ENCODE measurements at places on chromosomes 2 and 18. TPM values are rescaled to one million over a fixed set of nuclear protein-coding genes. Genes with fewer than 3 reads are reported as not detected.

PELI1 gene
- total RNA-seq, result 23.2 TPM

CPO gene
- total RNA-seq, result not detected

SULT1C2 gene
- not detected for total RNA-seq

SOX11 gene
- not detected for total RNA-seq

FAM228A gene
- total RNA-seq, result not detected

DNA sequence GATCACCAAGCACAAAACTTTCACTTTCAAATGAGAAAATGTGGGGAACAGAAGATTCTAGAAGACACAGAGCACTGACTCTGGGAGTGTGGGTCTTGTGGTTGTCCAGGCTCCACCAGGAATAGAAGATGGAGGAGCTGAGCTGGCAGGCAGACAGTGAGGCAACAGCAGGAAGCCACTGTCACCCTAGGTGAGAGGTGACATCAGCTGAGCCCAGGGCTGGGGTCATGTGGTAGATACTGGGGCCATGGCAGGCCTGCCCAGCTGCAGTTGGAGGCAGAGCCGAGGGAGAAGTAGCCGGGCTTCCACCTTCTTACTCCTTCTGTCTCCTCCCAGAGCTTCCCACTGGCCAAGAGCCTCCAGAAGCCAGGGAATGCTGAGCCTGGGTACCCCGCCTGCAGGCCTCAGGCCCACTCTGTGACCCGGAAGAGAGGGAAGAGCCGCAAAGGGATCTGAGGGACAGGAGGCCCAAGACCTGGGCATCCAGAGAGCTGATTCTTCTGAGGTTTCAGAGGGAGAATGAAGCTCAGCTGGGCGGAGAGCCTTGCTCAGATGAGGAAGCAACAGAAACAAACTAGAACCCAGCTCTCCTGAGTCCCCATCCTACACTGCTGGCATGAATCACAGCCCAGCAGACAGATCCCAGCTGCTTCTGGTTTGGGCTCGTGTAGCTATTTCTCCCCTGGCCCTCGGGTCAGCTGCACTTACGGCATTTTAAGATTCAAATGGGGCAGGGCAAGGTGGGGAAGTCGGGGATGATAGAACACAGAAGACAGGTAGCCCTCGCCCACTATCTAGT is 39.8 kb upstream of the ASAP2 start:
- no peaks in the 10 kb centered on the region for H3K4me1 ChIP-seq
- no peak overlapping the region for H3K27ac ChIP-seq
- no peak for DNase-seq
- no peaks in the 10 kb centered on the region for H3K27me3 ChIP-seq
- no peaks in the 10 kb centered on the region for H3K36me3 ChIP-seq
- H3K4me3 ChIP-seq, result no peak overlapping the region

- no peaks in the 10 kb centered on the region for H3K27me3 ChIP-seq
- H3K27ac ChIP-seq, result no peak overlapping the region
- H3K36me3 ChIP-seq, result no peaks in the 10 kb centered on the region
- H3K4me1 ChIP-seq, result no peaks in the 10 kb centered on the region
- DNase-seq, result no peak
These were observed 84.8 kb downstream of the AQP4 start for GRCh38 chr18:26780520-26781325.

DNA sequence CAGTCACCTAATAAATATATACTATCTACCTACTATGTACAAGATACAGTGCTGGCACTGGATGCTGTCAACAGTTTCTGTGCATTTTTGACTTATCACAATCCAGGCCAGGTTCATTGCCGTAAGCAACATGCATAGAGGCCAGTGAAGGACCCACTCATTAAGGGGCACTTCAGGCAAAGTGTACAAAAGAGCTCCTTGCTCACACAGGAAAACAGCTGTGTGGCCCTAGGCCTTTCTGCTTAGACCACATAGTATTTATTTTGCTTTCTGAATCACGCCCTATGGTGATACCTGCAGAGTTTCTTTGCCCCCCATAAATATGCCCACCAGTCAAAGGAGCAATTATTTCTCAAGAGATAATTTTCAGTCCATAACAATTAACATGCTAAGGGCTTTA is 39.6 kb upstream of the STAT4 start:
- H3K36me3 ChIP-seq, result no peaks in the 10 kb centered on the region
- DNase-seq, result no peak
- no peak overlapping the region for H3K4me3 ChIP-seq
- no peaks in the 10 kb centered on the region for H3K27me3 ChIP-seq
- H3K27ac ChIP-seq, result no peak overlapping the region
- H3K4me1 ChIP-seq, result peaks cover 48% of the 10 kb centered on the region

GRCh38 chr2:144477281-144477956 is 42.5 kb downstream of the ZEB2 start:
- H3K4me1 ChIP-seq, result peaks cover 24% of the 10 kb centered on the region
- DNase-seq, result no peak
- H3K4me3 ChIP-seq, result no peak overlapping the region
- no peaks in the 10 kb centered on the region for H3K36me3 ChIP-seq
- no peaks in the 10 kb centered on the region for H3K27me3 ChIP-seq

DNA sequence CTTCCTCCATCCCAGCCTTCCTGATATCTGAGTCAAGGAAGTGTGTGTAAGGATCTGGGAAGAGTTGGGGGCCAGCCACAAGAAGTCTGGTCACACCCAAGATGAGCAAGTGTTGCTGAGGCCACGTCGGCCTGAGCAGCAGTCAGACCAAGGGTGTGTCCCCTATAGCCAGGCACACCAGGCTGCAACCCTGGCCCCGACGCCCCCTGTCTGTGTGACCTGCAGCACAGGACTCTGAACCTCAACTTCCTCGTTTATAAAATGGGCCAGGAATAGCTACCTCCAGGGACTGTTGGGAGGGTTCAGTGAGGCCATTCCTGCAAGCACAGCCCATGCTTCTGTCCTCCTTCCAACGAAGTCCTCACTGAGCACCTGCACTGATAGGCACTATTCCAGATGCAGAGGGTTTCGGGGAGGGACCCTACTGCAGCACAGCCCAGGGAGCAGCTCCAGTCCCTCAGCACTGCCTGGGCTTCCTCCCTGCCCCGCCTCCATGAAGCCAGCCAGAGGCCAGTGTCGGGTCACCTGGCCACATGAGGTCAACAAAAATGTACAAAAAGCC is 13.3 kb downstream of the LIMS2 start:
- no peaks in the 10 kb centered on the region for H3K36me3 ChIP-seq
- DNase-seq, result no peak
- H3K4me1 ChIP-seq, result no peaks in the 10 kb centered on the region
- no peak overlapping the region for H3K4me3 ChIP-seq

- H3K27ac ChIP-seq, result no peak overlapping the region
- H3K4me1 ChIP-seq, result peaks cover 21% of the 10 kb centered on the region
- H3K27me3 ChIP-seq, result no peaks in the 10 kb centered on the region
- no peaks in the 10 kb centered on the region for H3K36me3 ChIP-seq
These were observed 1.9 kb upstream of the SPOPL start for GRCh38 chr2:138499684-138500083.

GRCh38 chr2:72754628-72755320 is 71.1 kb downstream of the EXOC6B start:
- no peaks in the 10 kb centered on the region for H3K27me3 ChIP-seq
- no peak overlapping the region for H3K4me3 ChIP-seq
- no peaks in the 10 kb centered on the region for H3K4me1 ChIP-seq
- H3K27ac ChIP-seq, result no peak overlapping the region
- no peaks in the 10 kb centered on the region for H3K36me3 ChIP-seq

DNA sequence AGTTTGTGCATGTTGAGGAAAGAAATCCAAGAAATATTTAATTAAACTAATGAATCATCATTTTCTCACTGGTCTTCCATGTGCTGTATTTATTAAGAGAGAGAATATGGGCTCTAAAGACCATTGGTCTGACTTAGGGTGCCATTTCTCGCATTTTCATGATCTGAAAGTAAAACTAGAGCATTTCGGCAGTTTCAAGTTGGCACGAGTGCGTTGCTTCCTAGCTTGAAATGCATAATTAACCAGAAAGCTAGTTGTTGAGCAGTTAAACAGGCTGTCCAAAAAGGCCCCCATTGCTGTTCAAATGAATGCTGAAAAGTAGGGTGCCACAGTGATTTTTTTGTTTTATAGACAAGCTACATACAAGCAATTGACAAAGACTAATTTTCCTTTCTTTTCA is 47.4 kb downstream of the SLC8A1 start:
- no peak overlapping the region for H3K27ac ChIP-seq
- no peaks in the 10 kb centered on the region for H3K27me3 ChIP-seq
- H3K36me3 ChIP-seq, result no peaks in the 10 kb centered on the region
- no peak for DNase-seq
- H3K4me3 ChIP-seq, result no peak overlapping the region

GRCh38 chr2:28291811-28292440 is 100.7 kb upstream of the FOSL2 start:
- no peaks in the 10 kb centered on the region for H3K4me1 ChIP-seq
- no peak overlapping the region for H3K4me3 ChIP-seq
- H3K27ac ChIP-seq, result no peak overlapping the region
- H3K36me3 ChIP-seq, result peaks cover 4% of the 10 kb centered on the region
- no peak for DNase-seq

DNA sequence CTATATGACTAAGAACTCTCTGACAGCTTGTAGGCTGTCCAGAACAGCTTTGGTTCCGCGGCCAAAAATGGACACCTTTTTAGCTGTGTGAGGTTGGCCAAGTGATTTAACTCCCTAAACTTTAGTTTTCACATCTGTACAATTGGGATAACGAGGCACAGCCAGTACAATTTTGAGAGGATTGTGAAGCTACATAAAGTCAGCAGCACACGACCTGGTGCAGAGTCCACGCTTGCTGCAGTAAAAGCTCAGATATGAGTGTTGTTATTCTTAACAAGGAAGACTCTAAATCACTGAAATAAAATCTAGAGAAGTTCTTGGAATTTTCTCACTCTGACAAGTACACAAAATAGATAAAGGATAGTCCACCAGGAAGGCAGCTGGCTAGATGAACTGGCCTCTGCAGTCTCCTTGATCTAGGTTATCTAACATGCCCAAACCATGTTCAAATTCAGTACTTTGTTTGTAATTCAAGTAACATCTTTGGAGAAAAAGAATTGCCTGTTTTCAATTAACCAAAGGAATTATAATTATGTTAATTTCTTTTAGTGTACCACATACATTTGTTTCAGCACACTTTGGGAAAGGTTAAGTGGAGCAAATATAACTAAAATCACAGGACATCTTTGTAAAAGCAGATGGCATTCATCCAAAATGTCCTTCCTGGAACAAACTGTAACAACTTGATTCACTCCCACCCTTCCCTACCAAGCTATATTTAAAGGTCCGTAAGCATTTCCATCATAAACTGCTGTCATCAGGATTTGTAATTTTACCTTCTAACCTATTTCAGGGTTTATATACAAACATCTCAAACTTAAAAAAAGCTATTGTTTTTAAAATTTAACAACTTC is 201.7 kb upstream of the STK17B start:
- H3K27ac ChIP-seq, result no peak overlapping the region
- H3K4me1 ChIP-seq, result no peaks in the 10 kb centered on the region

DNA sequence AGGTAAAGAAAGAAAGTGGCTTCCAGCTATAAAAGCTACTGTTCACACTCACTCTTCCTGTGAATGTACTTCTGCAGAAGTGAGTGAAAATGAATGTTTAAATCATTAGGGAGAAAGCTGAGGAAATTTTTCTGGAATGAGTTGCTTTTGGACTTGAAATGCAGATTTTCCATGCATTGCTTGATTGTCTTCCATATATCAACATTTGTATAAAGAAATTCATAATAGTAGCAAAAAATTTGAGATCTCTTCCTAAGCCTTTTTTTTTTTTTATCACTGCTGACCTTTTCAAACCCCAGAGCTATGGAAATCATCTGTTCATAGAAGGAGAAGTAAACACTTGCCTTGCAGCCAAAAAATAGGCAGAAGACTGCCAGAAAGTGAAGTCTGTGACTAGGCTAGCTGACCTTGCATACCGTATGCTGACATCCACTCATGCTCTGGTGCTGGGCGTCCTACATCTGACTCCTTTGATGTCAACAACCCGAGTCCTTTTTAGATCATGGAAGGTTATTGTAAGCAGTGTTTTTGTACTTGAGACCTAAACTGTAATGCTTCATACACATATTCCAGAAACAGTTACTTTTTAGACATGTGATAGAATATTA is 154.5 kb upstream of the RASGRP3 start:
- H3K4me1 ChIP-seq, result no peaks in the 10 kb centered on the region
- no peak for DNase-seq
- H3K27me3 ChIP-seq, result no peaks in the 10 kb centered on the region

GRCh38 chr2:73020657-73021370 is 50.7 kb downstream of the SFXN5 start:
- no peaks in the 10 kb centered on the region for H3K4me1 ChIP-seq
- no peaks in the 10 kb centered on the region for H3K27me3 ChIP-seq
- DNase-seq, result no peak
- H3K4me3 ChIP-seq, result no peak overlapping the region
- H3K36me3 ChIP-seq, result no peaks in the 10 kb centered on the region
- no peak overlapping the region for H3K27ac ChIP-seq

GRCh38 chr2:16256601-16257321 is 316.4 kb downstream of the MYCN start:
- H3K27ac ChIP-seq, result no peak overlapping the region
- H3K27me3 ChIP-seq, result no peaks in the 10 kb centered on the region
- H3K36me3 ChIP-seq, result no peaks in the 10 kb centered on the region
- no peak for DNase-seq
- no peaks in the 10 kb centered on the region for H3K4me1 ChIP-seq
- no peak overlapping the region for H3K4me3 ChIP-seq

GRCh38 chr2:207467716-207468347 is 61.9 kb upstream of the CREB1 start:
- H3K27ac ChIP-seq, result no peak overlapping the region
- no peaks in the 10 kb centered on the region for H3K36me3 ChIP-seq
- H3K27me3 ChIP-seq, result no peaks in the 10 kb centered on the region
- DNase-seq, result no peak
- H3K4me3 ChIP-seq, result no peak overlapping the region

GRCh38 chr2:137824501-137824900 is 139.8 kb upstream of the HNMT start:
- H3K27me3 ChIP-seq, result no peaks in the 10 kb centered on the region
- H3K4me1 ChIP-seq, result no peaks in the 10 kb centered on the region
- no peaks in the 10 kb centered on the region for H3K36me3 ChIP-seq
- H3K27ac ChIP-seq, result no peak overlapping the region

DNA sequence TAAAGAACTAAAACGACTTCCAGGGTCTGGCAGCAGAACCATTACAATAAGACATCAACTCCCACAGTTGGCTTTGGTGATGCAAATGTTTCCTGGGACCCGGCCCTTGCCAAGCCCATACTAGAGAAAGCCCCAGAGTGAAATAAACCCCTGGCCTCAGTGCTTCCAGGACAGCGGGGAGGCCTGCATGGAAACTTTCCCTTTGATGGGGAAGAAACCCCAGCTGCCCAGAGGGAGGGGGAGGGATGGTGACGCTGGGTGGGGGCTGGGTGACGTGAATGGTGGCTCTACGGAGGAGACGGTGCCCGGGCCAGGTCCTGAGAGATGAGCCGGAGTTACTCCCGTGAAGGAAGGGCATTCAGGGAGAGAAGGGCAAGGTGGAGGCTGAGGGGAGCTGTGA is 27.5 kb downstream of the INHBB start:
- no peak overlapping the region for H3K4me3 ChIP-seq
- no peaks in the 10 kb centered on the region for H3K27me3 ChIP-seq
- H3K27ac ChIP-seq, result no peak overlapping the region
- no peaks in the 10 kb centered on the region for H3K4me1 ChIP-seq

GRCh38 chr2:109527079-109527478 is 86.7 kb downstream of the SEPTIN10 start:
- no peak for DNase-seq
- H3K4me1 ChIP-seq, result no peaks in the 10 kb centered on the region
- no peak overlapping the region for H3K27ac ChIP-seq
- H3K4me3 ChIP-seq, result no peak overlapping the region
- no peaks in the 10 kb centered on the region for H3K27me3 ChIP-seq

Measured in CD8-positive, alpha-beta memory T cell (primary cell).